ENCODE measurements at places on chromosomes 7 and 10.

DNA sequence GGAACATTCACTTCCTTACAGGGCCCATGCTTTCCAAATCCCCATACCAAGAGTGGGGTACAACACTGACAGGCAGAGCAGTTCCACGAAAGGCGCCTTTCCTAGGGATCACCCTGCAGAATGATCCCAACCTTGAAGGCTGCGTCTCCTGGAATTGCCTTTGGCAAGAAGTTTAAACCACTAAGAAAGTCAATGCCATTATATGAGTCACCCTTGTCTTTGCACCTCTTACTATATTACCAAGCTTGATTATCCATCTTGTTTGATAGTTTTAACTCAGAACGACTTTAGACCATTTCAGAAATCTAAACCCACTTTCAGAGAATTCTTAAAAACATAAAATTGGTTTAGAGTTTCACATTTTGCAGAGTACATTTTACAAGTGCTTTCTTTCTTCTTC is 282.1 kb downstream of the ARHGAP12 start:
- DNase-seq, result no peak

GRCh38 chr10:96406091-96406490 is 47.3 kb upstream of the OPALIN start:
- no peak for DNase-seq

GRCh38 chr10:98488669-98489430 is 42.1 kb upstream of the HPS1 start:
- DNase-seq, result no peak

GRCh38 chr7:146119002-146119401 is 2.4 kb downstream of the CNTNAP2 start:
- no peak for DNase-seq

DNA sequence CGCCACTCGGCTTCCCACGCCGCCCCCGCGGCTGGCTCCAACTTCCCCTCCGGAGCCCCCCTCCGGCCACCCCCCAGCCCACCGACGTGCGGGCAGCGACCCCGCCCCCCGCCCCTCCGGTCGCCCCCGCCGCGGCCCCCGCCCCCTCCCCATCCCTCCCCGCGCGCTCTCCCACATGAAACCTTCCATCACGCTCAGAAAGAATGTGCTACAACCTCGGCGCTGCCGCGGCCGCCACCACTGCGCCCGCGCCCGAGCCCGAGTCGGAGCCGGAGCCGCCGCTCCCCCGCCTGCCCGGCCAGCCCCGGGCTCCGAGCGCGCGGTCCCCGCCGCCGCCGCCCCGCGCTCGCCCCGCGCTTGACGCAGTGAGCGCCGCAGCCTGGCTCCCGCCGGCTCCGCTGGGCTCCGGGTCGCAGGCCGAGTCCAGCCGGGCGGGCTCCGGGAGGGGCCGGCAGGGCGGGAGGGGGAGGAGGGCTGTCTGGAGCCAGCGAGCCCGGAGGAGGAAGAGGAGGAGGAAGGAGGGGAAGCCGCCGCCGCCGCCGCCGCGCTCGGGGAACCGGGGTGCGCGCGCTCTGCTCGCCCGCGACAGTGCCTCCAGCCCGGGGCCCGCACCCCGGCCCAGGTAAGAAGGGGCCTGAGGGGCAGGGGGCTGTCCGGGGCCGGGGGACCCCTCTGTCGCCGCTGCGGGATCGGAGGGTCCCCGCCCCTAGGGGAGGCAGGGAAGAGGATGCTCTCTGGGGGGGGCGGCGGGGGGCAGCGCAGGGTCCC is 4.3 kb upstream of the ELFN1 start:
- DNase-seq, result no peak

Measured in stimulated activated CD8-positive, alpha-beta memory T cell treated with anti-CD3 and anti-CD28 coated beads, Interleukin-7, amount 100 ng/mL, for 24 hours (primary cell).